ENCODE measurements at places on chromosomes 3 and 15. TPM values are rescaled to one million over a fixed set of nuclear protein-coding genes. Genes with fewer than 3 reads are reported as not detected.

GP9 gene
- polyA plus RNA-seq = 1.3 TPM

IL17RE gene
- 14.5 TPM for polyA plus RNA-seq

FAM240A gene
- 0.17 TPM for polyA plus RNA-seq

GABRR3 gene
- polyA plus RNA-seq = 0.09 TPM

UROC1 gene
- 0.09 TPM for polyA plus RNA-seq

Data from renal cortex interstitium (tissue), 15 donors.